ENCODE measurements at places on chromosomes 12 and 14.

DNA sequence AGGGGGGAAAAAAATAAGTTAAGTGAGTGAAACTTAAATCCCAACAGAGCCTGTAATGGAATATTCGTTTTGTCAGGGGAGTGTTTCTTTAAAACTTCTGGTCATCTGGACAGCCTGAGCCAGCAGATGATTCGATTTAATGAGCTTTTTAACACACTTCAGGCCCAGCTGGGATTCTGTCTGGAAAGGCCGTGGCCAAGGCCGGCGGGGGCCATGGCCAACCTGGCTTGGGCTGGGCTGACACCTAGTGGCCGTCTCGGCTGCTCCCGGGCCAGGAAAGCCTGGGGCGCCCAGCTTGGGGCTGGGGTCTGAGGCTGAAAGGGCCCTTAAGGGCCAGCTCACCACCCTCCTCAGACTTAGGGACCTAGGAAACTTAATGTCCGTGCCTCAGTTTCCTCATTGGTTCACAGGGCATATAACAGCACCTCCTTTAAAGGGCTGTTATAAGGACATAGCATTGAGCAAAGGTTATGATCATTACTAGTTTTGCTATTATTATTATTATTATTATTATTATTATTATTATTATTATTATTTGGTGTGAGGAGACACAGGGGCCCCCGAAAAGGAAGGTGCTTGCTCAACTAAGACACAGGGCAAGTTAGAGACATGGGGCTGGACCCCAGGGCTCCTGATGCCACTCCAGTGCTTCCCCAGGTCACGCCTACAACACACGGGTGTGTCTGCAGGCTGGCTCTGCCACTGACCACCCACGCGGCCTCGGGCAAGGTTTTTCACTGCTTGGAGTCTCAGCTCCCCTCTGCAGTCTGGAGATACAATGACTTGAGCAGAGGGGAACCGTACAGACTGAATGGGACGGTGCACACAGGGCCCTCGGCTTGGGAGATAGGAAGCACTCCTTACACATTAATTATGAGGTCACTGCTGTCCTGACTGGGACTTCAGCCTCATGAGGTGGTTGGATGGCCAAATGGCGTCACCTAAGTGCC, 84.0 kb downstream of the SYNE3 start:
- peak; percentile 68 for DNase-seq

DNA sequence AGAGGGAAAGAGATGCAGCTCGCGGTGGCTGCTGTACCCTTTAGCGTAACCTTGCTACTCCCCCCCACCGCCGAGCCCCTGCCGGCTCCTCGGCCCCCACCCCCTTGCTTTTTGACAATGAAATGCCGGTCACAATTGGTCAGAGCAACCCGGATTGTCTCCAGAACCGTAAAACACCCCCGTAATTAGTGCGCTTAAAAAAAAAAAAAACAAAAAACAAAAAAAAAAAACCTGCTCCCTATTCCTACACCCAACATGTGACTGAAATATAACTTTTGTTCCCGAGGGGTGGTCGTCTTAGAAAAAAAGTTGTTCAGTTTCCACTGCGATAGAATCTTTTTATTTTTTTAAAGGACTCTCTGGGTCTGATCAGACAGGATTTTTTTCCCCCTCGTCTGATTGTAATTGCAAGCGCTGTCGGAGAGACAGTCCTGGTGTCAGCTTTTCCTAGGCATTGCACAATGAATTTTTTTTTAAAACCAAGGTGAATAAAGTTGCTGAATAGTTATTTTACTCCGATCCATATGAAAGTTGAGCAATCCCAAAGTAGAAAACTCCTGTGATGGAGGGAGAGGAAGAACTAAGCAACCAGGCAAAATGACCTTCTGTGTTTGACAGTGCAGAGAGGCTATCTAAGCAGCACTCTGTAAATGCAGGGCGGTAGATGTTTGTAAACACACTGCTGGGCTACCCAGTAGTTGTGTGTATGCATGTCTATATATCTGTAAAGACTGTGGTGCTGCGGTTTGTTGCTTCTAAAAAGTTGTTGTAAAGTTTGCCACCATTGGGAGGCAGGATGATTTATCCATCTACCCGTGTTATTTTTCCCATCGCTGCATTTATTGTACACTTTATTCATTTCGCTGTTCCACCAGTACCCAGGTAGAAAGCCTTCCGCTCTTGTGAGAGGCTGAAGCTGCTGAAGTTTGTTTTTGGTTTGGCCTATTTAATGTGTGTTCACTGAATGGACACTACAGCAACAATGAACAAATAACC, 1.1 kb downstream of the ETV6 start:
- DNase-seq: no peak

GRCh38 chr14:103130965-103131364, 7.7 kb downstream of the TNFAIP2 start:
- DNase-seq: no peak

DNA sequence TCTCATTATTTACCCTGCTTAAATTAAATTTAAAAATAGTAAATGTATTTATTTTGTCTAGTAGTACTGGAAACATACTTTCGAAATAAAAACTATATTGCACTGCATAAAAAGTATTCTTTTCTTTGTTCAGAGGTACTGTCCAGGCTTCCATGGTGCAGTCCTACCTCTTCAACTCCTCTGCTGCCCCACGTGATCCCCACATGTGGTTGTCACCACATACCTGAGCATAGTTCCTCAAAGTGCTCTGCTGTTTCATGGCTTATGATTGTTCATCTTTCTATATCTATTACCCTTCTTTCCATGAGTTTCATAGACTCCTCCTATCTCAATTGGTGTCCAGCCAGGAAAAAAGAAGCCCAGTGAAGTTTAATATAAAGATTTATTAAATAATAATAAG, 317.5 kb upstream of the OR4E1 start:
- DNase-seq: no peak

GRCh38 chr14:103356024-103356682, 22.1 kb downstream of the EIF5 start:
- no peak for DNase-seq

DNA sequence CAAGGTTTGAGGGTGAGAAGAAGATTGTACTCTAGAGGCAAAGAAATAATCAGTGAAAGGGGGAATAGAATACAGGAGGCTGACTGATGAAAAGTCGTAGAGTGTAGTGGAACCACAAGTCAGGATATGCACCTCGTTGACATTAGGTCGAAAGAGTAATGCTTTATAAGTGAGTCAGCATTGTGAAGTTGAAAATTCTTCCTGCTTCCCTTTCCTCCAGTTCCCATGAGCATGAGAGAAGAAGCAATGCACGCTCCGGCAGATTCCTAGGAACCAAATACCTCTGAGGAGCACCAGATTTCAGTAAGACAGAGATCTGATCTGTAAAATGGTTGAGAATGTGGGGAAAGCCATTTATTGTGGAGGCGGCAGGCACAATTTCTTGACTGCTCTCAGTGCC, 16.5 kb downstream of the CCER1 start:
- DNase-seq: no peak

DNA sequence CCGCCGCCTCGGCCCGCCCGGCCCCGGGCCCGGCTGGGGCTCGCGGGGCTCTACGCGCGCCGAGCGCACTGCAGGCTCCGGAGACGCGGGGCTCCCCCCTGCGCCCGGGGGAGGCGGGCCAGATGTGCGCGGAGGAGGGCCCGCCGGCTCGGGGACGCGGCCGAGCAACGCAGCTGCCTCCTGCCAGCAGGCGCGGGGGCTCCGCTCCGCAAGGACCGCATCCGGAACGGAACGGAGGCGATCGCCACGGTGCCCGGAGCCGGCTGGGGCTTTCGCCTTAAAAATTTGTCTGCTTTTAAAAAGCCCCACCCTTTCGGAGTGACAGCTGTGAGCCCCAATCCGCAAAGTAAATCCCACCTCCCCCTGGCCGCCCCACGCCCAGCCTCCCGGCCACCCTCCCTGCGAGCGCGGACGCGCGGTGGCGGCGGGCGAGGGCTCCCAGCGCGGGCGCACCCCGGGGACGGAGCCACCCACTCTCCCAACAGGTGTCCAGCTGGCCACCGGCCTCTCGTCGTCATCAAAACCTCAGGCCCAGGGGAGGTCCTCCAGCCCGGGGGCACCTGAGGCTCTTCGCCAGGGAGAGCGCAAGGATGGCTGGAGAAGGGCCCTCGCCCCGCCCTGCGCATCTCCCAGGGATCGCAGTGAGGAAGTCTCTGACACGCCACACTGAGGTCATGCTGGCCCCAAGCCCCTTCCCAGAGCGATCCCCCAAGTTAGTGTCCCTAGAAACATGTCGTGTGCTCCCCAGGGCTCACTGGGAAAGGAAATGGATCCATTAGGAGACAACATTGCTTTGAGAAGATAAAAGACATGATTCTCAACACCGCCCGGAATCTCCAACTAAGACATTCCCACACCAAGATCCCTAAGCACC, at the start of gene TMEM132D:
Gene TMEM132D, minus strand, starts transcription at position 70 of the 874 bp plus-strand sequence.
- peak; percentile 70 for DNase-seq

- no peak for DNase-seq
Observed at GRCh38 chr14:77143071-77143470, 1.5 kb upstream of the ZDHHC22 start.

GRCh38 chr12:98296462-98297079, 218.8 kb upstream of the TMPO start:
- no peak for DNase-seq

DNA sequence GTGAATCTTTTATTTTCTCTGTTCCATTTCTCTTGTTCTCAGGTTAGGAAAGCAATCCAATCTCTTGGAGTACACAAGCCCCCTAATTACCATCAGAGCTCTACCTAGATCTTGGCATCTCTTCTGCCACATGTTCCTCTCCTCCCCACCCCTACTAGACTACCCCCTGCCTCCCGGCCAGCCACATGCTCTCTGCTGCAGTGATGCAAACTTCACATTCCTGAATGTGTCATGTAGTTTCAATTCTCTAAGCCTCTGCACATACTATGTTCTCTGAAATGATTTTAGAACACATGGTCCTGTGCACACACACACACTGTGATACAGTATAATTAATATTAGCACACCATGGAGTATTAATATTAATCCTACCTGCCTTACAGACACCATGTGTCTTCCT, 104.6 kb downstream of the EFCAB11 start:
- no peak for DNase-seq

DNA sequence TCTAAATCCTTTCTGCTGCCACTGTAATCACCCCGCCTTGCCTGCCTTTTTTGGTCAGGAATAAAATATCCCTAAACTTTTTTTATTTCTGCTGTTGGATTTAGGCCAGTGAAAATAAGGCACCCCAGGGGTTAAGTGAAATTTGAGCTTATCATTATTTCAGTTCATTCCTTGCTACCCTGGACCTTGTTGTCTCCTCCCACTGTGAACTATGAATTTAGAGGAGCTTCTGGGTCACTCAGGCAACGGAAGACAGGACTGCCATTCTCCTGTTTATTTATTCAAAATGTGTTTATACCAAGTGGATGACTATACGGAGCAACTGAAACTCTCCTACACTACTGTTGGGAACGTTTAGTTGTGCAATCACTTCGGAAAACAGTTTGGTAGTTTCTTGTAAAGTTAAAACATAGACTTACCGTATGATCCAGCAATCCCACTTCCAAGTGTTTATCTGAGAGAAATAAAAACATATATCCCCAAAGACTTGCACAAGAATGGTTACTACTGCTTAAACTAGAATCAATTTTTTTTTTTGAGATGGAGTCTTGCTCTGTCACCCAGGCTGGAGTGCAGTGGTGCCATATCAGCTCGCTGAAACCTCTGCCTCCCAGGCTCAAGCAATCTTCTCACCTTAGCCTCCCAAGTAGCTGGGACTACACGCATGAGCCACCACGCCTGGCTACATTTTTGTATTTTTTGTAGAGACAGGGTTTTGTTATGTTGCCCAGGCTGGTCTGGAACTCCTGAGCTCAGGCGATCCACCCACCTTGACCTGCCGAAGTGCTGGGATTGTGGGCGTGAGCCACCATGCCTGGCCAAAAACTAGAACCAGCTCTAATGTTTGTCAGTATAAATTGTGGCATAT, 2.3 kb upstream of the TRAFD1 start:
- DNase-seq: no peak

GRCh38 chr12:111798182-111798581, 31.4 kb downstream of the ALDH2 start:
- no peak for DNase-seq

DNA sequence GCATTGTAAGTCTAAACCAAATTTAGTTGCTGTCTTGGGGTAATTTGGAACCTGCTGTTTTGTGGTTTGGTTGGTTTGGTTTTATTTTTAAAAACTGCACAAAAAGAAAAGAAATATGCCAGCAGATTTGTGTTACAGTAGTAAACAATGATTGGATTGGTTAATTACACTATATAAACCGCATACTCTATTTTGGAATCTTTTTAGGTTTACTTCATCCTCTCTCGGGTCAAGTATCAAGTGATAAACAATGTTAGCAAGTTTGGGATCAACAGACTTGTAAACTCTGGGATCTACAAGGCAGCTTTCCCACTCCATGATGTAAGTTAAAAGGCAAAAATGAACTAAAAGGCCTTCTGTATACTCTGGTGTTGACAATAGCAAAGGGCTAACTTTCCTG, 132.4 kb downstream of the ANO6 start:
- no peak for DNase-seq
